ENCODE measurements at places on chromosomes 7 and 10.

- peak; percentile 60 for DNase-seq
These were observed 46.4 kb downstream of the ESYT2 start for GRCh38 chr7:158782761-158783401.

DNA sequence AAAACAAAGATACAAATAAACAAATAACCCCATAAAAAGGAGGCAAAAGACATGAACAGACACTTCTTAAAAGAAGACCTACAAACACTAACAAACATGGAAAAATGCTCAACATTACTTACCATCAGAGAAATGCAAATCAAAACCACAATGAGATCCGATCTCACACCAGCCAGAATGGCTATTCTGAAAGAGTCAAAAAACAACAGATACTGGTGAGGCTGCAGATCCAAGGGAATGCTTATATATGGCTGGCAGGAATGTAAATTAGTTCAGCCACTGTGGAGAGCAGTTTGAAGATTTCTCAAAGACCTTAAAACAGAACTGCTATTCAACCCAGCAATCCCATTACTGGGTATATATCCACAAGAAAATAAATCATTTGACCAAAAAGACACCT is 80.4 kb upstream of the NRP1 start:
- no peak for DNase-seq

- no peak for DNase-seq
These were observed 266.3 kb downstream of the KCND2 start for GRCh38 chr7:120539321-120539720.

GRCh38 chr10:62225362-62225761 is 43.3 kb downstream of the RTKN2 start:
- no peak for DNase-seq

GRCh38 chr10:132876993-132877431 is 65.4 kb downstream of the CFAP46 start:
- no peak for DNase-seq

DNA sequence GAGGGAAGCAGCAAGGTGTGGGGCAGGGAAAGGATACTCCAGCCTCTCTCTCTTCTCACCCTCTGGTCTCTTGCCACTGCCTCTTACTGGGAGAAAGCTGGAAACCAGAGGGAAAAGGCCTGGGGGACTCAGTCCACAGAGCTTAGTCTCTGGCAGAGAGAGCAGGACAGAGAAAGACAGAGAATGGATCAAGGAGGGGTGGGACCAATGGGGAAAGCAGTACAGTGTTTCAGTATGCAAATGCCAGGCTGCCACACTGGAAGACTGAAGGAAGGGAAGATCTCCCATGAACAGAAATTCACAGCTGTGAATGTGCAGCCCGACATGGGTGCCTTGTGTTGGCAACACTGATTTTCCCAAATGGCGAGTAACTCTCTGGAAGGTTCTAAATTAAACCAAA is 40.4 kb downstream of the CREB5 start:
- DNase-seq: no peak

DNA sequence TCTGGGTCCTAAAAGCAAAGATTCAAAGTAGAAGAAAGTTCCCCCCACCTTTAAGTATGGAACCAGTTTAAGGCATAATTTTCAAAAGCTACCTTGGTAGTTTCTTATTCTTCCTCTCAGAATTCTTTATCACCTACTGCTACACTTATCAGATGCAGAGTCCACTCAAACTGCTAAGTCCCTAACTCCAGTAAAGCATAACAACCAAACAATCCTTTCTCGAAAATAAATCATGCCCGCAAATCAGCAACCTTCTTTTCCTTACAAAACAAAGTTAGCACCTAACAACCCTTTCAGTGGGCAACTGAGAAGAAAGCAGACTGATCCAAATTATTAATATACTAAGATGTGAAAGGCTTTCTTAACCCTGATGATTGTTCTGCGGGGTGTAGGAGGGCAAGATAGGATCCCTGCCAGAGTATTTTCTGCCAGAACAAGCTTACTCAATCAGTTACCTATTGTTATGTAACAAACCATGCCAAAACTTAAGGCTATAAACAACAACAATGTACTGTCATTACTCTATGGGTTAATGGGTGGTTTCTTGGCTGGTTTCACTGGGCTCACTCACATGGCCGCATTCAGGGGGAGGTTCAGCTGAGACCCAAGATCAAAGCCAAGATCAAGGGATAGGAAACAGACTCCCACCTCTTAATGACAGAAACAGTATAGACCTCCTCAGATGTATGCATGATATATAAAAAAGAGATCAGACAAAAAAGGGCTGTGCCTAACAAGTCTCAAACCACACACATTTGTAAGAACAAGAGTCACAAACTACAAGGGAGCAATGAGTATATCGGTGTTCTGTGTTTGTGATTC is 42.0 kb downstream of the CCDC6 start:
- no peak for DNase-seq

- no peak for DNase-seq
These were observed 6.1 kb downstream of the MARVELD1 start for GRCh38 chr10:97719602-97720001.

GRCh38 chr10:85611093-85611740 is 755.4 kb downstream of the GRID1 start:
- no peak for DNase-seq

DNA sequence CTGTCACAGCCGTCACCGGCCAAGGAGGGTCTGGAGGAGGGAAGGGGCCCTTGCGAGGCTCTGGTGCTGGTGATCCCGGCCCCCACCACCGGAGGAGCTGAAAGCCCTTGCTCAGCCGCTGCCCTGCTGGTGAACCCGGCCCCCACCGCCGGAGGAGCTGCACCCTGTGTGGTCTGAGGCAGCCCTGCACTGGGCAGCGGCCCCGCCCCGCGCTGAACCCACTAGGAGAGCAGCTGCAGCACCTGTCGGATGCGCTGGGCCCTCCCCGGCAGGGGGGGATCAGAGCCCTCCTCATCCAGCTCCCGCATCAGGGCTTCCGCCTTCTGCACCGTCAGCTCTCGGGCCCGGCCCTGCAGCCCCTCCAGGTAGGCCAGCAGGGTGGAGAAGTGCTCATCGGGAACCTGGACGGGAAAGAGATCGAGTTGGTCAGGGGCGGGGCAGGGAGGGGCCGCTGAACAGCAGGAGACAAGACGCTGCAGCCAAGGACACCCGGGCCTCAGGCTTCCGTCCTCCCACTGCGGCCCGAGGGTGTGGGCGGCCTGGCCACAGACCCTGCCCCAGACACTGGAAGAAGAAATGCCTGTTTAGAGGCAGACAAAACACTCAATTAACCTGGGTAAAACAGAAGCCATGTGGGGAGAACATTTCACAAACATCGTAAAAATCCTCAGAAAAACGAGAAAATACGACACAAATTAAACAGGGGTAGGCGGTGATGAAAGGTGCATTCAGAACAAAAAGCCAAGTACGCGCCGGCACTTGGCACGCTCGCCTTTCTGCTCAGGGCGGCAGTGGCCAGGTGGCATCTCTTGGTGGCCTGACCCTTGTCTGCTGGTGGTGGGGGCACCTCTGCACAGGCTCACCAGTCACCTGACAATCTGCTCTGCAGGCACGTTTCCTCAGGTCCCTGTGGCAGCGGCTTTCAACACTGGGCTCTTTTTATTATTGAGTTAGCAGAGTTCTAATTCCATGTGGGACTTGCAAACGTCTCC is 14.7 kb downstream of the CYP2W1 start:
- no peak for DNase-seq
